ENCODE measurements at places on chromosomes 6 and 20. TPM values are rescaled to one million over a fixed set of nuclear protein-coding genes. Genes with fewer than 3 reads are reported as not detected.

RIPPLY2 gene
- not detected for total RNA-seq

- H3K4me1 ChIP-seq: no peaks in the 10 kb centered on the region
- H3K36me3 ChIP-seq: no peaks in the 10 kb centered on the region
- no peak overlapping the region for H3K4me3 ChIP-seq
- H3K27me3 ChIP-seq: peaks cover 5% of the 10 kb centered on the region
- H3K27ac ChIP-seq: no peak overlapping the region
- DNase-seq: no peak
These were observed 126.0 kb upstream of the PMEPA1 start for GRCh38 chr20:57835588-57836455.

GRCh38 chr6:107813555-107814194 lies 10.4 kb downstream of the SCML4 start:
- H3K36me3 ChIP-seq: no peaks in the 10 kb centered on the region
- no peak overlapping the region for H3K27ac ChIP-seq
- peaks cover 13% of the 10 kb centered on the region for H3K4me1 ChIP-seq
- H3K4me3 ChIP-seq: no peak overlapping the region

DNA sequence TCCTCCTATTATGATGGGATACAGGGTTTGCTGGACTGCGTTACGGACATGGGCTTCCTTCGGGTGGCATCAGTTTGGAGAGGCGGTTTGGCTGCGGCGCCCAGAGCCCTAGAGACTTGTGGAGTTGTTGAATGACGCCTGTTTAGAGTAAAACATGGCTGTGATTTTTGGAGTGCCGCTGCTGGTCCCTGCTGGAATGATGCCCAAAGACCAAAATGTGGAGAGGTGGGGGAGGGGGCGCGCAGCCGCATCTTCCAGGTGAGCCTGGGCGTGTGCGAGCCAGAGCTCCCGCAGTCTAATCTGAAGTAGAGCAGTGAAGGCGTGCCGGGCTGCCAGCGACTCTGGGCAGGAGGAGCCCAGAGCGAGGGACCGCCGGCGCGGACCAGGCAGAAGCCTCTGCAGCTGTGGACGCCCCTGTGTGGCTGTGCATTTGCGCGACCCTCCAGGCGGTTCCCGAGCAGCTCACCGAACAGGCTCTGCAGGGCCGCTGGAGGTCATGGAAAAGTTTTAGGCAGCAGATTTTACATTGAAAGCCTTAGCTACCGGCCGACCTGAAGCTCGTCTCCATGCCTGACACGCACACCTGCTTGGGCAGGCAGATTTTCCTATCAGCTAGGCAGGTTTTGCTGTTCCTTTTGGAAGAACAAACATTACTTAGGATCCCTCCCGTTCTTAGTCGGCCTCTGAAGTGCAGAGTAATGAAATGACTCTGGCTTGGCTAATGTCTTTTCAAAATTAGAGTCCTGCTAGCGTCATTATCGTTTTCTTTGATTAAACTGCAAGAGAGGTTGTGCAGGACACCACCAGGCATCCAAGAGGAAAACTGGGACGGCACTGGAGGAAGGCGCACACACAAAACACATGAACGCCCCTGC lies 298.2 kb downstream of the PHACTR1 start:
- H3K27me3 ChIP-seq: peaks cover 3% of the 10 kb centered on the region
- no peak overlapping the region for H3K4me3 ChIP-seq
- peaks cover 14% of the 10 kb centered on the region for H3K4me1 ChIP-seq
- H3K27ac ChIP-seq: no peak overlapping the region
